H1 (cell line): ENCODE measurements at places on chromosomes 7 and 10.

- H3K27ac ChIP-seq, result no peak overlapping the region
- H3K4me1 ChIP-seq, result no peaks in the 10 kb centered on the region
- DNase-seq, result no peak
- H3K27me3 ChIP-seq, result peaks cover 3% of the 10 kb centered on the region; the same call in 1 of the 2 replicates
- no peak overlapping the region for H3K4me3 ChIP-seq
- no peaks in the 10 kb centered on the region for H3K36me3 ChIP-seq
These were observed 394.3 kb downstream of the DNAJB6 start for GRCh38 chr7:157731126-157731525.

DNA sequence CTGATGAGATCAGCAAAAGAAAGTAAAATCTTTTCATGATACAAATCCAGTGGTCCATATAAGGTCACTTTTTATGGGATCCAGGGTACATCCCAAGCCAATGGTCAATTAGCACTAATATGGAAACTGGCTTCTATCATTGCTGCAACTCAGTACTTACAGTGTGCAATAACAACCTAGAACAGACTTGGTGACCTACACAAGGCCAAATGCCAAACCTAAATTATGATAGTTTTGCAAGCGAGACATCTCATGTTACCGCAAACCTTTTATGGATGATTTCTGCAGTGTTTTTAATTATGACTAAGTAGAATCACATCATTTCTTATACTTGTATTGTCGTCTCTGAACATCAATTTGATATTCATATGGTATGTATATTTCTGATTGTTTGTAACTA is 583.5 kb upstream of the SEMA3D start:
- H3K4me1 ChIP-seq, result no peaks in the 10 kb centered on the region
- peaks cover 34% of the 10 kb centered on the region for H3K27me3 ChIP-seq
- H3K4me3 ChIP-seq, result no peak overlapping the region
- no peak overlapping the region for H3K27ac ChIP-seq

- DNase-seq, result no peak
- H3K36me3 ChIP-seq, result no peaks in the 10 kb centered on the region
- H3K27me3 ChIP-seq, result no peaks in the 10 kb centered on the region
- H3K27ac ChIP-seq, result no peak overlapping the region
These were observed 40.6 kb downstream of the TMEM60 start for GRCh38 chr7:77757589-77757988.

GRCh38 chr7:36636126-36636525 is 88.2 kb downstream of the AOAH start:
- peaks cover 9% of the 10 kb centered on the region for H3K4me1 ChIP-seq
- no peaks in the 10 kb centered on the region for H3K27me3 ChIP-seq
- DNase-seq, result no peak
- no peak overlapping the region for H3K4me3 ChIP-seq
- H3K36me3 ChIP-seq, result no peaks in the 10 kb centered on the region
- no peak overlapping the region for H3K27ac ChIP-seq

DNA sequence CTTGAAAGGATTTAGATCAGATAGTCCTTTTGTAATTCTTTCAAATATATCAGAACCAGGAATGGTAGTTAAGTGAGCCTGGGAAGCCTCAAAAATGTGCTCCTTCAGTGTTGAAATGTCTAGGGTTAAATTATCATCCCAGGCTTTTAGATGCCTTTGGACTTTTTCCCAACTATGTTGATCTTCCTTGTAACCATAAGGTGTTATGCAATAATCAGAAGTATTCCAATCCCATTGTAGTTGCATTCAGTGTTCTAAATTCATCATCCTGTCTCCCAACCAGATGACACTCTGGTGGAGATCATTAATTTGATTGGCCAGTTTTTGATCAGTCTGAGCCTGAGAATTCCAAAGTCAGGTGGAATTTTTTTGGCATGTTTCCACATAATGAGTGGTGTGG is 35.1 kb upstream of the AKR1C2 start:
- H3K27ac ChIP-seq, result no peak overlapping the region
- H3K4me3 ChIP-seq, result no peak overlapping the region
- H3K27me3 ChIP-seq, result no peaks in the 10 kb centered on the region
- DNase-seq, result no peak

- no peak for DNase-seq
- no peaks in the 10 kb centered on the region for H3K27me3 ChIP-seq
- H3K4me1 ChIP-seq, result peaks cover 12% of the 10 kb centered on the region
- no peak overlapping the region for H3K4me3 ChIP-seq
These were observed 9.0 kb upstream of the HSPB1 start for GRCh38 chr7:76293407-76293901.

DNA sequence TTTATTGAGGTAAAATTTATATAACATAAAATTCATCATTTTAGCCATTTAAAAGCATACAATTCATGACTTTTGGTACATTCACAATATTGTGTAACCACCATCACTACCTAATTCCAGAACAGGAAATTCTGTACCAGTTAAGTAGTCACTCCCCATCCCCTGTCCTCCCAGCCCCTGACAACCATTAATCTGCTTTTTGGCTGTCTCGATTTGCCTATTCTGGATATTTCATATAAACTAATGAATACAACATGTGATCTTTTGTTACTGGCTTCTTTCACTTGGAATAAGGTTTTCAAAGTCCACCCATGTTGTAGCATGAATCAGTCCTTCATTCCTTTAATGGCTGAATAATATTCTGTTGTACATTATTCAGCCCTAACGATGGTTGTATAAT is 115.6 kb upstream of the KLF14 start:
- no peak overlapping the region for H3K27ac ChIP-seq
- DNase-seq, result no peak
- no peaks in the 10 kb centered on the region for H3K4me1 ChIP-seq
- H3K36me3 ChIP-seq, result no peaks in the 10 kb centered on the region
- no peaks in the 10 kb centered on the region for H3K27me3 ChIP-seq
- H3K4me3 ChIP-seq, result no peak overlapping the region

DNA sequence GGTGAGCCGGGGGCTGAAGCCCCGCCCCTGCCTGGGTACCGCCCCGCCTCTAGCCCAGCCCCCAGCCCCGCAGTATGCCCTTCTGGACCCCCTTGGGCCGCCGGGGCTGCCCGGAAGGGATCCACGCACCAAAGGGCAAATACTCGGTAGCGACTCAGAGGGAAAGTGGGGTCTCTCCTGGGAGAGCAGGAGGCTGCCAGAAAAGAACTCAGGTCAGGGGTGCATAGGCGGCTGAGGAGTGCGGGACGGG is 796 bp downstream of the FBXL15 start:
- peak overlapping the region; percentile 92 for H3K4me3 ChIP-seq
- H3K27ac ChIP-seq, result no peak overlapping the region
- DNase-seq, result no peak
- H3K27me3 ChIP-seq, result no peaks in the 10 kb centered on the region

DNA sequence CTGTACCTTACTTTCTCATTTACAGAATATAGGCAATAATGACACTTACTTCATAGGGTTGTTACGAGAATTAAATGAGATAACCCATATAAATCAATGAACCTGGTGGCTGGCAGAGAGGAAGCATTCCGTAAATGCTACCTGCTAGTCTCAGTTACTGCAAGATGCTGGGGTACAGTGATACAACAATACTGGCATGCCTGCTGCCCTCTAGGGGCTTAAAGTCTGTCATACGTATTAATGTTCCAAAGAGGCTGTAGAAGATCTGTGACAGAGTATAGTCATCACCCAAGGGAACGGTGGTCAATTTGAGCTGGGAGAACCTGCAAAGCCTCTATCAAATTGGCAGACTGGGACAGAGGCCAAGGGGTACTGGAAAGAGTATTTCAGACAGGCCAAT is 421.5 kb downstream of the GPAM start:
- no peak overlapping the region for H3K4me3 ChIP-seq
- no peaks in the 10 kb centered on the region for H3K27me3 ChIP-seq
- H3K36me3 ChIP-seq, result no peaks in the 10 kb centered on the region
- no peak overlapping the region for H3K27ac ChIP-seq

DNA sequence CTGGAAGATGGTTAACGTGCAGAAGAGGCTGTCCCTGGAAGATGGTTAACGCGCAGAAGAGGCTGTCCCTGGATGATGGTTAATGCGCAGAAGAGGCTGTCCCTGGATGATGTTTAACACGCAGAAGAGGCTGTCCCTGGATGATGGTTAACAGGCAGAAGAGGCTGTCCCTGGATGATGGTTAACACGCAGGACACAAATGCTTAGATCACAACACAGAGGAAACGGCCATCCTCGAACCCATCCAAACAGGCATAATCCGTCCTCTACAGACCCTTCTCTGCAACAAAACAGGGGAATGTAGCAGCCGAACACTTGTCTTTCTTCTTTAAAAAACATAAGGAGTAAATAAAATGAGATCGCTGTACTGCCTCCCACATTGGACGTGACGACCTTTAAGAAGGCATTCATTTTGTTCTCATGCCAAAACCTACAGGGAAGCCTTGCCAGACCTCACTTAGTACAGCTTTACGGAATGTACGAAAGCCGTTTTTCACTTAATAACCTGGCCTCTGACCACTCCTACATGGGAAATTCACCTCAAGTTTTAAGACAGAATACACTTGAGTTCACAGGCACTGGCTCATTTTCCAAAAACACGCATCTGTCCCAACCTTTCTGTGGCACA is 245.2 kb downstream of the ZMYND11 start:
- no peak overlapping the region for H3K4me3 ChIP-seq
- H3K27me3 ChIP-seq, result no peaks in the 10 kb centered on the region
- no peaks in the 10 kb centered on the region for H3K4me1 ChIP-seq

- H3K27me3 ChIP-seq, result no peaks in the 10 kb centered on the region
- no peaks in the 10 kb centered on the region for H3K36me3 ChIP-seq
- H3K4me1 ChIP-seq, result no peaks in the 10 kb centered on the region
- H3K27ac ChIP-seq, result no peak overlapping the region
- no peak for DNase-seq
- H3K4me3 ChIP-seq, result no peak overlapping the region
These were observed 1.5 kb upstream of the SNX8 start for GRCh38 chr7:2315787-2316186.

- DNase-seq, result no peak
- peaks cover 3% of the 10 kb centered on the region for H3K27me3 ChIP-seq
- peaks cover 17% of the 10 kb centered on the region for H3K4me1 ChIP-seq
- H3K27ac ChIP-seq, result no peak overlapping the region
- no peaks in the 10 kb centered on the region for H3K36me3 ChIP-seq
These were observed 9.8 kb upstream of the GRB10 start for GRCh38 chr7:50792342-50793119.

- no peak overlapping the region for H3K27ac ChIP-seq
- H3K27me3 ChIP-seq, result peaks cover 8% of the 10 kb centered on the region; the same call in 1 of the 2 replicates
- no peaks in the 10 kb centered on the region for H3K4me1 ChIP-seq
- no peak for DNase-seq
These were observed 2.3 kb downstream of the INPP5A start for GRCh38 chr10:132539894-132540293.

DNA sequence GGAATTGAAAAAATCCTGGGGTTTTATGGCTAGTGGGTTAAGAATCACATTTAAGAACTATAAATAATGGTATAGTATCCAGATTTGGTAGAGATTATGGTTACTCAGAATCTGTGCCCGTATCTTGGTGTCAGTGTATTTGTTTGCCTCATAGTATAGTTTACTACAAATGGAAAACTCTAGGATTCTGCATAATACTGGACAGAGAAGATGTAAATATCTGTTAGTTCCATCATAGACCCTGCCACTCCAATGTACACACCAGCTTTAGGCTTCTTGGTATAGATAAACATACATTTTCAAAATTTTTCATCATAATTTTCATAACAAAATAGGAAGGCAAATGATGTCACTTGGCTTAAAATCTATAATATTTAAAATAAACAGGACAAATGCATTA is 108.1 kb downstream of the CFTR start:
- H3K4me1 ChIP-seq, result peaks cover 2% of the 10 kb centered on the region; the same call in 1 of the 2 replicates
- H3K27ac ChIP-seq, result no peak overlapping the region
- no peak overlapping the region for H3K4me3 ChIP-seq
- no peaks in the 10 kb centered on the region for H3K36me3 ChIP-seq

DNA sequence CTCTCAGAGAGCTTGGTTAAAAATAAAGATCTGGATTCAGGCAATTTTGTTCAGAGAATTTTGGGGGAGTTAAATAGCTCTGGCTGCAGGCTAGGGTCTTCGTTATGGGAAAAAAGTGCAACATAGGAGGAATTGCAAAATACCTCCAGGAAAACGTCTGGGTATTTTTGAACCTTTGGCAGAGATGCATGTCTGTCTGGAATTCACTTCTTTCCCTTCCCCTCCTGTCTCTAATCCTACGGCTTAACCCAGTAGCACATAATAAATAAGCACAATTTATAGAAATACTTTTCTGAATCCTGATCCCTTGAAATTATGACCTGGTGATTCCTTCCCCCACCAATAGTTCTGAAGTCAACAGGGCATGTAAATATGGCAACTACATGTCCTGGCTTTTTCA is 19.3 kb upstream of the NUP205 start:
- no peak overlapping the region for H3K4me3 ChIP-seq
- no peaks in the 10 kb centered on the region for H3K27me3 ChIP-seq
- no peaks in the 10 kb centered on the region for H3K36me3 ChIP-seq
- H3K4me1 ChIP-seq, result no peaks in the 10 kb centered on the region
- H3K27ac ChIP-seq, result no peak overlapping the region
- no peak for DNase-seq

- H3K4me1 ChIP-seq, result no peaks in the 10 kb centered on the region; the same call in 1 of the 2 replicates
- peak overlapping the region; percentile 69 for H3K4me3 ChIP-seq
- peak; percentile 66 for DNase-seq
- no peaks in the 10 kb centered on the region for H3K36me3 ChIP-seq
- no peak overlapping the region for H3K27ac ChIP-seq
These were observed 625 bp downstream of the IPMK start for GRCh38 chr10:58266826-58267712.

DNA sequence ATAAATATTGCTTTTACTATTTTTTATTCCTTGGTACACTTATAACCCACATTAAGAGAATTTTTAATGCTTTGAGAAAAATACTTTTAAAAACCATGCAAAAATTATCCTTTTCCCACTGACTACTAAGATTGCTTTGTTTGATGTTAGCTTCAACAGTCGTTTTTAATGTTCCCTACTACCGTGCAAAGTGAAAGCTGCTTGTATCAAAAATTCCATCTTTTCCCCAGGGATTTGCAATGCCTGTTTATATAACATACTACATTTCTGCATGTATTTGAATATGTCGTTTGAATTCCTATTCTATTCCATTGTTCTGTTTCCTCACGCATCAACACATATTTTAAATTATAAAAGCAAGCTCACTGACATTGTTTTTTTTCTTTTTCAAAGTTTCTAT is 54.4 kb downstream of the TFPI2 start:
- no peak for DNase-seq
- no peaks in the 10 kb centered on the region for H3K36me3 ChIP-seq
- no peak overlapping the region for H3K27ac ChIP-seq
- H3K4me1 ChIP-seq, result peaks cover 2% of the 10 kb centered on the region
- no peaks in the 10 kb centered on the region for H3K27me3 ChIP-seq

GRCh38 chr7:128883622-128884448 is 21.2 kb downstream of the ATP6V1F start:
- no peak overlapping the region for H3K27ac ChIP-seq
- H3K27me3 ChIP-seq, result no peaks in the 10 kb centered on the region
- DNase-seq, result peak; percentile 99
- no peaks in the 10 kb centered on the region for H3K36me3 ChIP-seq

GRCh38 chr7:141430455-141431139 is 120.6 kb upstream of the AGK start:
- H3K27ac ChIP-seq, result peak overlapping the region; percentile 39; the same call in 1 of the 2 replicates
- DNase-seq, result no peak
- H3K27me3 ChIP-seq, result no peaks in the 10 kb centered on the region

- no peak overlapping the region for H3K27ac ChIP-seq
- no peaks in the 10 kb centered on the region for H3K27me3 ChIP-seq
- H3K36me3 ChIP-seq, result no peaks in the 10 kb centered on the region
These were observed 51.1 kb upstream of the PRSS58 start for GRCh38 chr7:142308918-142309317.
